ENCODE measurements at places on chromosomes 6 and 20. TPM values are rescaled to one million over a fixed set of nuclear protein-coding genes. Genes with fewer than 3 reads are reported as not detected.

GRCh38 chr20:4065391-4065844, 50.1 kb upstream of the RNF24 start:
- H3K4me1 ChIP-seq = peaks cover 43% of the 10 kb centered on the region
- no peaks in the 10 kb centered on the region for H3K36me3 ChIP-seq
- H3K4me3 ChIP-seq = no peak overlapping the region
- DNase-seq = no peak
- peak overlapping the region; percentile 85 for H3K27ac ChIP-seq

GRCh38 chr6:25057111-25057905, 121.5 kb upstream of the RIPOR2 start:
- no peak for DNase-seq
- H3K36me3 ChIP-seq = no peaks in the 10 kb centered on the region
- H3K4me3 ChIP-seq = no peak overlapping the region
- H3K27ac ChIP-seq = no peak overlapping the region
- peaks cover 8% of the 10 kb centered on the region for H3K4me1 ChIP-seq

GRCh38 chr20:23874747-23875146, 4.8 kb downstream of the CST5 start:
- H3K4me1 ChIP-seq = no peaks in the 10 kb centered on the region
- no peak overlapping the region for H3K27ac ChIP-seq
- no peaks in the 10 kb centered on the region for H3K36me3 ChIP-seq
- no peak overlapping the region for H3K4me3 ChIP-seq

DNA sequence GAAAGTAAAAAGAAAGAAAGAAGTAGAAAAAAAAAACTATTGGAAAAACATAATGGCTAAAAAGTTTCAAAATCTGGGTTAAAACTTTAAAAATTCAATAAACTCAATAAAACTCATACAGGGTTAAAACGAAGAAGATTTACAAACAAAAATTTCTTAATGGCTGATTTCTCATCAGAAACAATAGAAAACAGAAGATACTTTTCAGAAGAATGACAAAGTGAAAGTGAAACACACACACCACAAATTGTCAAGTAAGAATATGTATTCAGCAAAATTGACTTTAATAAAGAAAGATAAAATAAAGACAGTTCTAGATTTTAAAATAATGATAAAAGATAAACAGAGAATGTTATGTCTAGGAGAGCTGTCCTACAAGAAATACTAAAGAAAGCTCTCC, 618.9 kb upstream of the GJE1 start:
- peak overlapping the region; percentile 35 for H3K4me3 ChIP-seq
- DNase-seq = no peak
- H3K36me3 ChIP-seq = no peaks in the 10 kb centered on the region
- H3K27ac ChIP-seq = peak overlapping the region; percentile 55
- H3K4me1 ChIP-seq = no peaks in the 10 kb centered on the region

GRCh38 chr6:111573892-111574797, 31.5 kb downstream of the TRAF3IP2 start:
- DNase-seq = no peak
- peak overlapping the region; percentile 78 for H3K27ac ChIP-seq
- no peaks in the 10 kb centered on the region for H3K27me3 ChIP-seq
- no peak overlapping the region for H3K4me3 ChIP-seq

- no peak overlapping the region for H3K27ac ChIP-seq
- DNase-seq = no peak
- peaks cover 46% of the 10 kb centered on the region for H3K36me3 ChIP-seq
- H3K27me3 ChIP-seq = no peaks in the 10 kb centered on the region
- H3K4me1 ChIP-seq = no peaks in the 10 kb centered on the region
Observed at GRCh38 chr6:158593670-158594069, 33.8 kb downstream of the TMEM181 start.

GRCh38 chr6:161228921-161229591, 44.8 kb downstream of the AGPAT4 start:
- H3K4me3 ChIP-seq = peak overlapping the region; percentile 33
- peak overlapping the region; percentile 90 for H3K27ac ChIP-seq
- H3K36me3 ChIP-seq = no peaks in the 10 kb centered on the region
- no peaks in the 10 kb centered on the region for H3K27me3 ChIP-seq

- H3K4me3 ChIP-seq = no peak overlapping the region
- no peaks in the 10 kb centered on the region for H3K4me1 ChIP-seq
- peaks cover 36% of the 10 kb centered on the region for H3K36me3 ChIP-seq
Observed at GRCh38 chr20:3326779-3327521, 80.5 kb downstream of the DNAAF9 start.

DNA sequence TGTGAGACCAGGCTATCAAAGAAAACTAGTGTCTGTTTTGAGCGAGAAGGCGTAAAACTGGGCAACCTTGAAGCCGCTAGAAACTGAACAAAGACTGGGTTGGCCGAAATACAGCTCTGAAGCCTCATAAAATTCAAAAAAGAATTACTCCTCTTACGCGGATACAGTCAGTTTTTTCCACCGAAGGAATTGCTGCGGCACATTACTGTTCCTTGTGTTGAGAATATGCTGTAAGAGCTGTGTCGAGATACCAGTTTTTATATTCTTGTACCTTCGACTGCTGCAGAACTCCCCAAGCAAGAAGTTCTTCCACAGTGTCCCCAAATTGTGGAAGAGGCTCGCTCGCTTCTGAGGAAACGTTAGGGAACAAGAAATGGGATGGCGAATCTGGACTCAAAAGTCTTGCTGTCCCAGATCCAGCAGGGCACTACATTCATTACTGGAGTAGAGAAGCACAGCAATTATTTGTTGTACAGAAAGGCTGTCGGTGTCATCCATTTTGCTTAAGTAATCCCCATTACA, 523 bp upstream of the COX7A2 start:
- H3K36me3 ChIP-seq = peaks cover 19% of the 10 kb centered on the region
- no peaks in the 10 kb centered on the region for H3K4me1 ChIP-seq
- H3K27me3 ChIP-seq = no peaks in the 10 kb centered on the region
- H3K4me3 ChIP-seq = peak overlapping the region; percentile 100
- DNase-seq = peak; percentile 2

Gene TFAP2C
- polyA plus RNA-seq = not detected

Gene LY6G6D
- not detected for polyA plus RNA-seq

Gene ALDH8A1
- 0.25 TPM for polyA plus RNA-seq

Gene TMEM217
- polyA plus RNA-seq = 2.0 TPM
